Activated CD8-positive, alpha-beta memory T cell treated with anti-CD3 and anti-CD28 coated beads, Interleukin-2, amount 50 U/mL, for 48 hours (primary cell): ENCODE measurements at places on chromosomes 5 and 9.

DNA sequence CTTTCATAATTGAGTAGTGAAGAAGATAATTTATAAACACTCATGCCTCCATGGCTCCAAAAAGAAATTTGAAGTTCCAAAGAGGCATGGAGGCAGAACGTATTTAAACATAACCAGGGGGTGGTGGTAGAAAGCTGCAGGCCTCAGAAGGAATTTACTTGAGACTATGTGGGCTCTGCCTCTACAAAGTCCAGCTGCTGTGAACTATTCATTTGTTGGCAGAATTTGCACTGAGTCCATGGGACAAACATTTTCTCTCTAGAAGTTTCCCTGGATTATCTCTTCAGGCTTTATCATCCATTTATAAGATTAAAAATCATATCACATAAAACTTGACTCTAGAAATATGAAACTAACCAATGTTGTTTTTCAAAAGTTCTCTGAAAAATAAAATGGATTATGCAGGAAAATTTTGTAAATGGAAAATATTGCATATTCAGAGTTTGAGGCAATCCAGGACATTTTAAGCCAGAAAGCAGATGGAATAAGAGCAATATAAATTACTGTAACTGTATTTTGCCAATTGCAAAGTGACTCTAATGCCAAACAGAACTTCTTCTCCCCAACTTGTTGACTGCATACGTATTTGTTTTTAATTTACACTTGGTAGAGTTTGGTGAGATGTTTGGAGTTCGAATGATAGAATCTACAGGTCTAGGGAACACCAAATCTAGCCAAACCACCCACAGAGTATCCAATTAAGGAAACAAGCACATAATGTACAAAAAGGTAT is 258.2 kb downstream of the ENC1 start:
- no peak for DNase-seq

GRCh38 chr9:134641990-134642384 is 384 bp downstream of the COL5A1 start:
- DNase-seq: no peak

DNA sequence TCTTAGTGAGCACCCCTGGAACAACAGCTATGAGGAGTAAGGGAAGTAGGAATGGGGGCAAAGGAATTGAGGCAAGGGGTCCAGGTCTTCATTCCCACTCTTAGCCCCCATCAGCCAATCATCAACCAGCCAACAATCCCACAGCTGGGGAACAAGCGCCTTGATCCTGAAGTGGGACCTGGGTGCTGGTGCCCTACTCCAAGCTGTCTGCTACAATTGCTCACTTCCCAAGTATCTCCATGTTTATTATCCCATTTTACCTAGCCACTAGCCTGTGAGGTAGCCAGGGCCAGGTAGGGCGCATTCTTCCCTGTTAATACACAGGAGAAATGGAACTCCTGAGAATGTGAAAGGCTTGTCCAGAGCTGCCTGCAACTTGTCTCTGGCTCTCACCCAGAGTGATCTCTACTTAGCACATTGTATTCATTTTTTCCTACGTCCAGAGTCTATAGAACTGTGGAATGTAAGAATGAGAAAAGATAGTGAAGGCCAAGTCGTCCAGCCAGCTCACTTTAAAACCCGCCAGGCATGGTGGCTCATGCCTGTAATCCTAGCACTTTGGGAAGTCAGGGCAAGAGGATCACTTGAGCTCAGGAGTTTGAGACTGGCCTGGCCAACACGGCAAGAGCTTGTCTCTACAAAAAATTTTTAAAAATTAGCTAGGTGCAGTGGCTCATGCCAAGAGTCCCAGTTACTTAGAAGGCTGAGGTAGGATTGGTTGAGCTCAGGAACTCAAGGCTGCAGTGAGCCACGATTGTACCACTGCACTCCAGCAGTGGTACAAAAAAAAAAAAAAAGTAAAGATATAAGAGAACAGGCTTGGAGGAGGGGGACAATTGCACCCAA is 6.2 kb upstream of the DNAJC18 start:
- peak; percentile 45 for DNase-seq

DNA sequence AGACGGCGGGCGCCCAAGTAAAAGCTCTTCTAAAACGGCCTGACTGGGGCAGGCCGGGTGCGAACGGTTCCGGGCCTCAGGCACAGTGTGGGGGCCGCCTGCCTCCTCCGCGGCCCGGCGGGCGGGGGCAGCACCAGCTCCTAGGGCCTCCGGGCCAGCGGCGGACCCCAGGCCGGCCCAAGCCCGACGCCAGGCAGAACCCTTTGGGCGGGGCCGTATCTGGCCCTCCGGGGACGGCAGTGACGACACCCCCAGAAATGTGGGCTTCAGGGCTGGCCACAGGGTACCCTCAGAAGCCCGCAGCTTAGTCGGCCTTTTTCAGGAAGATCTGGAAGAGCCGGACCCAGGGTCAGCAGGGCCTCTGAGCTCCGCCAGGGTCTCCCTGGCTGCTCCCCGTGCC is 4.0 kb downstream of the LTC4S start:
- DNase-seq: no peak

GRCh38 chr5:138330813-138331448 is 673 bp downstream of the CDC25C start:
- DNase-seq: no peak

DNA sequence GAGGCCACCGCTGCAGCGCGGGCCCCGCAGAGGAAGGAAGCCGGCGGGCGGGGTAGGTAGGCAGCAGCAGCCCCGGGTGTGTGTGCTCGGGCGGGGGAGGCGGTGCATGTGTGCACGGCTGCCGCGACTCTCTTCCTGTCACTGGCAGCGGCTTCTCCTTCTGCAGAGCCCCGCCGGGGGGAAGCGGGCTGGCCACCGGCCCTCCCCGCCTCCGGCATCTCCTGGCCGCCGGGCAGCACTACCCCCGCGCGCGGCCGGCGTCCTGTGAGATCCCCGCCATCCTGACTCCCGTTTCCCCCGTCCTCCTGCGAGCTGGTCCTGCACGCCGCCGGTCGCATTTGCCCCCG is 315 bp downstream of the PIK3R1 start:
- DNase-seq: no peak

DNA sequence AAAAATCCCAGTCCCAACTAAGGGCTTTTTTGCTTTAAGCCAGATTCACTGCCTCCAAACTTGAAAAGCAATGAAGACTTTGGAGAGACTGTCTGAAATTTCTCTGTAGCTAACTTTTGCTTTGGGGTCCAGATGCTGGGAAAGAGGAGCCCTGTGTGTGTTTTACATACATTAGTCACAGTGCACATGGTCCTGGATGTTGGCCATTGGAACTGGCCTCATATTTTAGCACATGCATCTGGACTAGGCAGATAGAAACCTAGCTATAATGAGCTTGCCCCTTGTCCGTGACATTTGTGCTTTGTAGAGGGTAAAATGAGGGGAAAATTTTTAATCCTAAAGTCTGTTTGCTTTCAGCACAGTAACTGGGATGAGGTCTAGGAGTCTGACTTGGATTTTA is 421.7 kb downstream of the CDK5RAP2 start:
- DNase-seq: no peak

DNA sequence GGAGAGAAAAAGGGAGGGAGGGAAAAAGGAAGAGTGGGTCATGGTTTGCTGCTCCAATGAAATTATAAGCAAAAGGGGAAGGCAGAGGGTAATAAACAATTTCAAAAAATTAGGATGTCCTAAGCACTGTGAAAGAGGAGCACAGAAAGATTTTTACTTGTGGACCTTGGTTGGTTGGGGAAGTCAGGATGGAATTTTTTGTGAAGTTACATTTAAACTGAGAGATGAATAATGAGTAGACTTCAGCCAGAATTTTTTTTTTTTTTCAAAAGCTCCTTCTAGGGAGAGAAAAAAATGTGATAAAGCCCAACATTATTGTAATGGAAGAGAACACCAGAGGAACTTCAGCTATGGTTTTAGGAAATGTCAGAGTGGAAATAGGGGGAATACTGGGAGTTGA is 515.9 kb upstream of the PAPPA start:
- no peak for DNase-seq

DNA sequence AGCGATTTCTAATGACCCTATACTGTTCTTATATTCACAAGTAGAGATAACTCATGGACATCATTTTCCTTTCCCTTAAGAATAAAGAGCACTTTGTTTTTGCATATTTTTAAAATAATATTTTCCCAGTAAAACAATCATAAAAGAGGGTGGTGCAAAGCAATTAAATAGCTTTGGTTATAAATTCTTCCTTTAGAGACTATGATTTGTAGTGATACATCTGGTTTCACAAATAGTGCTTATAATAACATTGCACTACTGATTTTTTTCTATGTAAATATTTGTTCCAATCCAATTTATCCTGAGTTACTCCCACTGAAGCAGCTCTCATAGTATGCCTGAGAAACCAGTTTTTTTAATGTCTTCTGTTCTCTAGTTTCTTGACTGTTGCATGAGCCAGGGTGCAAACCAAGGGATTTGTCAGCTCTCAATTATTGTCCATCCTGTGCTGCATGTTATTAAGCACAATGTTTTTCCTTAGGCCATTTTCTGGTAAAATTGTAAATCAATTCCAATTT is 74.7 kb downstream of the LURAP1L start:
- DNase-seq: no peak

GRCh38 chr9:111622626-111623025 is 8.5 kb upstream of the DNAJC25 start:
- no peak for DNase-seq

GRCh38 chr9:134204991-134205578 is 40.7 kb upstream of the RNU6ATAC start:
- no peak for DNase-seq

DNA sequence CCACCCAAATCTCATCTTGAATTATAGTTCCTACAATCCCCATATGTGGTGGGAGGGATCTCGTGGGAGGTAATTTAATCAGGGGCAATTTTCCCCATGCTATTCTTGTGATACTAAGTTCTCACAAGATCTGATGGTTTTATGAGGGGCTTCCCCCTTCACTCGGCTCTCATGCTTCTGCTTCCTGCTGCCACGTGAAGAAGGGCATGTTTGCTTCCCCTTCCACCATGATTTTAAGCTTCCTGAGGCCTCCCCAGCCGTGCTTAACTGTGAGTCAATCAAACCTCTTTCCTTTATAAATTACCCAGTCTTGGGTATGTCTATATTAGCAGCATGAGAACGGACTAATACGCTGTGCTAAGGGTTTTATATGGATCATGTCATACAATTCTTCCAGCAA is 72.3 kb downstream of the TLE4 start:
- DNase-seq: no peak

DNA sequence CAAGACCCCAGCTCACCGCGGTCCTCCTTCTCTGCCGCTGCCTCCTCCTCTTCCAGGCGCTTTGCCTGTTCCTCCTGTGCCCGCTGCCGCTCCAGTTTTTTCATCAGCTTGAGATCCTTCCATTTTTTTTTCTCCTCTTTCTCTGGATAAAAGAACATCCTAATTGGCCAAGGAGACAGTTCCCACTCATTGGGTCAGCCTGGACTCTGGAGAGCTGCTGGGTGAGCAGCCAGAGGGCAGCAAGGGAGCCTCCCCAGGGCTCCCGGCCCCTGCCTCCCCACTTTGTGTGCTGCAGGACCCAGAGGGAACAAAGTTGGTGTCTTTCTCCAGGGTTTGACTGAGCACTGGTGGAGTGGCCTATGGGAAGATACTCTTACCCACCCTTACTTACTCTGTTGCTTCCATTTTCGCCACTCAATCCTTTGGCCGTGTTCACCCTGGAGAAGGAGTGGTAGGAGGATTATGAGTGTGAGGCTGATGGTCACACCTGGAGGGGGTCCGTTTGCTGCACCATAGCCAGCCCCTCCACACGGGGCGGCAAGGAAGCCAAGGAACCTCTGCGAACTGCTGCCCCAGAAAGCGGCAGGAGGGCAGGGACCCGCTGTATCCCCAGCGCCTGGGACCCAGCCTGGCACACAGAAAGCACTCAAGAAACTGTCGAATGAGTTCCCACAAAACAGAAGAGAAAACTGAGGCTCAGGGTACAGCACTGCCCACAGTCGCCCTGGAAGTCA is 708 bp downstream of the SPOUT1 start:
- DNase-seq: no peak

DNA sequence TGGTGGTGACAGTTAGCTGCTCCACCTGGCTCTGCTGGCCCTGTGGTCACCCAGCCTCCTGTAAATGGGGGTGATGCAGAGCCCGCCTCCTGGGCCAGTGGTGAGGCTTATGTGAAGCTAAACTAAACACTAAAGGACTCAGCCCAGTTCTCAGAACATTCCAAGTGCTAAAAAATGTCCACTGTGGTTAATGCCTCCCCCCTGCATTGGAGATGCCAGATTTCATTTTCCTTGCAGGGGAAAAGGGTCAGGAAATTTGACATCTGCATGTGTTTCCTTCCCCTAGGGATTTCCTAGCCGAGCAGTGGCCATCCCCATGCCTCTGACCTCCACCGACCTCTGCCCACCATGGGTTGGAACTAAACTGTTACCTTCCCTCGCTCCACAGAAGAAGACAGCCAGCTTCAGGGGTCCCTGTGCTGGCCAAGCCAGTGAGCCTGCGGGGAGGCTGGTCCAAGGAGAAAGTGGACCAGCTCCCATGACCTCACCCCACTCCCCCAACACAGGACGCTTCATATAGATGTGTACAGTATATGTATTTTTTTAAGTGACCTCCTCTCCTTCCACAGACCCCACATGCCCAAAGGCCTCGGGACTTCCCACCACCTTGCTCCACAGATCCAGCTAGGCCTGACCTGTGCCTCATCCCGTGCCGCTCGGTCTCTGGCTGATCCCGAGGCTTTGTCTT is 13.0 kb downstream of the CD74 start:
- no peak for DNase-seq

DNA sequence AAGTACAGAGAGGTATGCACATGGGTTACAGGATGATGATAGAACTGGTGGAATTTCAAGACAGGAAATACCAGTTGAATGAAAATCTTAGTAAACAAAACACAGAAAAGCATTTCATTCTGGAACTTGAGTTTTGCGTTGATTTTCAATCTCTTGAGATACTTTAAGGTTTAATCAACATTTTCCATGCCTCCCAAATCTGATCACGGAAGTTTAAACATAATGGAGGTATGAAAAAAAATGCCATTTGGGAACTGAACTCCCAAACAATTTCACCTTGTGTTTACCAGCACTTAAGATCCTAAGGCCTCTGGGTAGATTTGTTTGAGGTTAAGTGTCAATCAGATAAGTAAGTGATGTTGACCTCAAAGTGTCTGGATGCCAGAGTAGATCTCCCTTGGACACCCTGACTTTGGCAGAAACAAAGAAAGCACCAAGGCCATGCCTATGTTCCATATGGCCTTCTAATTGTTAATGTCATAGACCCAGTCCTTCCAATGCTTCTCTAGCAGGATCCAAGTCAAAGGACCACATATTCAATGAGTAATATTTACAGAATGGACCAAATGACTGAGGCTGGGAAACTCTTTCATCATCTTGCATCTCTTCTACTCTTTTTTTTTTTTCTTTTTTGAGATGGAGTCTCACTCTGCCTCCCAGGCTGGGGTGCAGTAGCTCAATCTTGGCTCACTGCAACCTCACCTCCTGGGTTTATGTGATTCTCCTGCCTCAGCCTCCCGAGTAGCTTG is 216.9 kb downstream of the ARRDC3 start:
- DNase-seq: no peak

GRCh38 chr5:172769616-172770373 is 1.2 kb downstream of the DUSP1 start:
- no peak for DNase-seq

- peak; percentile 96 for DNase-seq
Measured at GRCh38 chr5:139765409-139766217, 30.0 kb upstream of the PSD2 start.
